GM12878 (cell line): ENCODE measurements at places on chromosomes 2 and 18. TPM values are rescaled to one million over a fixed set of nuclear protein-coding genes. Genes with fewer than 3 reads are reported as not detected.

Gene VWC2L
- total RNA-seq: not detected in 2 replicates

DNA sequence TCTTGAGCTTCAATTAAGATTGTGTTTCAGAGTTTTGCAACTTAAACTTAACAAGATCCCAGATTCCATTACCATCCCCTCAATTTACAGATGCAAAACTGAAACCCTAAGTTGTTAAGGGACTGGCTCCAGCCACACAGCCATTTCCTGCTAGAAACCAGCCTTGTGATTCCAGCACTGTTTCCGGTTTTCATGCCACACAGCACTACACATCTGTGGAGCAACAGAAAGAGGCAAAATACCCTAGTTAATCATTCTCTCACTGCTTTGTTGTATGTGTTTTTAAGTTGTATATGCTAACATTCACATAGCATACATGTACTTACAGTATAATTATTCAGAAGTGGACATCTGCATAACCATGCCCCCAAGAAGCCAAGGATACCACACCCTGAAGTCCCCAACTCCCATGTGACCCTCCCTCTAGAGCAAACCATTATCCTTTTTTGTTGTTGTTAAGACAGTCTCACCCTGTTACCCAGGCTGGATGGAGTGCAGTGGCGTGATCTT lies 87.4 kb downstream of the MYO5B start:
- DNase-seq: no peak

- DNase-seq: no peak
These were observed 256.3 kb upstream of the LINC00305 start for GRCh38 chr18:64405161-64405560.

- DNase-seq: no peak
These were observed at the start of gene ST6GAL2 for GRCh38 chr2:106885971-106886915. Gene ST6GAL2 (minus strand): TSS chr2:106886167. CDS start chr2:106843977, 42,190 bp downstream.

Gene COL6A3
- total RNA-seq: 0.43 and 0.51 TPM in 2 replicates

DNA sequence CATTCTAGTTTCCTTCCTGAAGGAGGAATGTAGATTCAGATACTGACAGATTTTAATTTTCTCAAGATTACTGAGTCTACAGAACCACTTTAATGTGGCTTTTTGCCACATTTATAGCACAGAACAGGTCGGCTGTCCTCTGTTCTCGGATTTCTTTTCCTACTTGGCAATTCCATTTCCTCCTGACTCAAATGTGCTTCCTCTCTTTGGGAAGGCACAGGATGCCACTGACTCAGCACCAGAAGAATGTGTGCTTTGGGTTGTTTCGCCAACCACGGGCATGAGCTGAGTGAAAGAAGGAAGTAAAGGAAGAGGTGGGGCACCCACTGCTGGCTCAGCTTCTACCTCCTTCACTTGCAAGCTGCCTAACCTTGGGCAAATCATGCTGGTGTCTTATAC lies 970.6 kb upstream of the ACVR2A start:
- DNase-seq: no peak

Gene TMEM37
- total RNA-seq: 0.16 and 0.44 TPM in 2 replicates

DNA sequence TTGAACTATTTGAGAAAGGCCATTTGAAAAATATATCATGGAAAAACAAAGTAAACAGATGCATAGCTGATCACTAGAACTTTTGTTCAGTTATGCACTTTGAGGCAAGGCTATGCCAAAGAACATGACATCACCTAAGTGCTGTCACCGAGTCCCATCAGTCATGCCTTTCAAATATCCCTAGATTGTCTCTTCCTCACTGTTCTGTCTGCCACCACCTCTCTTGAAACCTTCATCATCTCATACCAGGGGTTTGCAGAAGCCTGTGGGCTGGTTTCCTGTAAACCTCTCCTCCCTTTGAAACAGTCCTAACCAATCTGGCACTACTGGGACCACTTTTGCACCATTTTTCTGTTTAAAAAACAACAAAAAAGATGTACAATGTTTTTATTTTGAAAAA lies 12.3 kb upstream of the RAPH1 start:
- DNase-seq: no peak

DNA sequence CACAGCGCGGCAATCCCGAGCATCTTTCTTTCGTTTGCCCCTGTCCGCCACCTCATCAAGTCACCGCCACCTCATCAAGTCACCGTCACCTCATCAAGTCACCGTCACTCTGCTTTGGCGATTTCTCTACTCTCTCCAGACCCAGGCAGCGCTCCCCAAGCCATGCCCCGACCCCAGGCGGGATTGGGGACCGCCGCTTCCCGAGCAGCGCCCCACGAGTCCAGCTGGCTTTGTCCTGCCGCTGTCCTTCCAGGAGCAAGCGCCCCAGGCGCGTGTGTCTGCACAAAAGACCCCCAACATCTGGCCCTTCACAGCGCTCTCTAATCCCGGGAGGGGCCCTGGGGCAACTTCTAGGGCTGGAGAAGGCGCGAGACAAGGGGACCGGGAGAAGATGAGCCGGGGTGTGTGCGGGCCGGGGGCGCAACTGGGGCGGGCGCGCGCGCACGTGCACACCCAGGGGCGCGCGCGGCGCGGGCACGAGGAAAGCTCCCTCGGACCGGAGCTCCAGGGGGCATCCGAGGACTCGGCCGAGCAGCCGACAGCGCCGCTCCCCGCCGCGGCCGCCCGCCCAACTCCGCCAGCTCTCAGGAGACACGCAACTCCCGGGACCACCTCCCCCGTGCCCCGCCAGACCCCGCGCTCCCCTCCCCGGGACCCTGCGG lies 633 bp upstream of the RNF152 start:
- no peak for DNase-seq

DNA sequence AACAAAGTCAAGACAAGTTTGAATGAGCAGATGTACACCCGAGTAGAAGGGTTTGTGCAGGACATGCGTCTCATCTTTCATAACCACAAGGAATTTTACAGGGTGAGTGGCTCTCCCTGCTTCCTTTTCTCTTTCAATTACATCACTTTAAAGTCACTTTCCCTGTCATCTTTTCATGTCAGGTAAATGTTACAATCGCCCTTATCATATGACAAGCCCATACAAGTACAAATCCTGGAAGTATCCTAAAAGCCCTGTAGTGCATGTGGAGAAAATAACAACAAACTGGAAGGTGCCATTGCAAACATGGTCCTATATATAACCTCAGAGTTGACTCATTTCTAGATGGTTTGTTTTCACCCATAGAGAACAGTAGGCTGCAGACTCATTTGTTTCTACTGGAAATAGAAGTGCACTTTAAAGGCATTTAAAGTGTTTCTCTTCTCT lies 126.0 kb downstream of the SP100 start:
- DNase-seq: peak; percentile 54

DNA sequence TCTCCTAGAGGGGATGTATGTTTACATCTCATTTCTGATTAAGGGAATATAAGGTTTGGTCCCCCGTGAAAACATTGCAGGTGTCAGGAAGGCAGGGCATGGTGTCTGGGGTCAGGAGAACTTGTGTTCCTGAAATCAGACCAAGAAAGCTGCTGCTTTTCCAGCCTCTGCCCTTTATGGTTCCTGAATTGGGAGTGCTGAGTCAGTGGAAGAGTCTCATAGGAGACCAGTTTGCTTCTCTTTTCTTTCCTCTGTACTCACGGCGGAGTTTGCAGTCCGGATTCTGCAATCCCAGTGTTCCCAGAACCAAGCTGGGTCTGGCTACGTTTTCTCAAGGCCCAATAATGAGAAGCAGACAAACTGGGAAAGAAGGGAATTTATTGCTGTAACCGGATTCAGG lies 5.1 kb upstream of the MARCO start:
- no peak for DNase-seq

Gene C1QL2
- total RNA-seq: not detected in 2 replicates

DNA sequence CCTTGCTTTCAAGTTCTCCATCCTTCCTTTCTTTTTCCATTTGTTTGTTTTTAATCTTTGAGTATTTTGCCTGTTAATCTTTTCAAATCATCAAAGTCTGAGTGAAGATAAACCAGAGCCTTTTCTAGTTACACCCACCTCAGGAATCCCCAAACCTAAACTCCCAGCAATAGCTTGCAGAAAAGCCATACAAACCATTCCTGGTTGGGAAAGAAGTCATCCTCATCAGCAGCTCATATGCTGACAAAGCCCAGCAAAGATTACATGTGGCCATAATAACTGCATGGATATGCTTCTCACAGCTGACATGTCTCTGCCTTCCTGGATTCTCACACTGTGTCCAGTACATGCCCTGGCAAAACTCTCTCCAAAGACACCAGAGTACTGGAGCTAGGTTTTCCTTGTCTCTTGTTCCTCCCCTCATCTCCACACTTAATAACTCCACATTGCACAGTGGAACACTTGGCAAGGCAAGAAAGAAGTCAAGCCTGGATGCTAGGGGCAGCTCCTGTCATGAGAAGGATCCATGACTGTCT lies 126.4 kb upstream of the TLK1 start:
- DNase-seq: no peak

DNA sequence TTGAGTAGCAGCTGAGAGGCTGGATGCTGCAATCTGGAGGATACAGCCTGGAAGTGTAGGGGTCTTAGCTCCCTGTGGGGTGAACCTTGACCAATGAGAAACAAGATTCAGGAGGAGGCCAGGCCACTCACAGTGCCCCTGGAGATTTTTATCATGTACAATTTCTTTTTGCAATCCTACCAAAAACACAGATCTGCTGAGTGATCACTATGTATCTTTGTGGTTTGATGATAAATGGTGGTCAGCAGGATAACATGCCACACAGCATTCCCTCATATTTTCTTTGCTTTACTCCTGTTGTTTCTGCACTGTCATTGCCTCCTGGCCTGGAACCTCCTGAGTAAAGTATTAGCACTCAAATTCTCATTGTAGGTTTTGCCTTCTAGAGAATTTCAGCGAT lies 357.9 kb downstream of the THSD7B start:
- no peak for DNase-seq

Gene MC2R
- total RNA-seq: 0.15 TPM in 1 of 2 replicates, not detected in the other

DNA sequence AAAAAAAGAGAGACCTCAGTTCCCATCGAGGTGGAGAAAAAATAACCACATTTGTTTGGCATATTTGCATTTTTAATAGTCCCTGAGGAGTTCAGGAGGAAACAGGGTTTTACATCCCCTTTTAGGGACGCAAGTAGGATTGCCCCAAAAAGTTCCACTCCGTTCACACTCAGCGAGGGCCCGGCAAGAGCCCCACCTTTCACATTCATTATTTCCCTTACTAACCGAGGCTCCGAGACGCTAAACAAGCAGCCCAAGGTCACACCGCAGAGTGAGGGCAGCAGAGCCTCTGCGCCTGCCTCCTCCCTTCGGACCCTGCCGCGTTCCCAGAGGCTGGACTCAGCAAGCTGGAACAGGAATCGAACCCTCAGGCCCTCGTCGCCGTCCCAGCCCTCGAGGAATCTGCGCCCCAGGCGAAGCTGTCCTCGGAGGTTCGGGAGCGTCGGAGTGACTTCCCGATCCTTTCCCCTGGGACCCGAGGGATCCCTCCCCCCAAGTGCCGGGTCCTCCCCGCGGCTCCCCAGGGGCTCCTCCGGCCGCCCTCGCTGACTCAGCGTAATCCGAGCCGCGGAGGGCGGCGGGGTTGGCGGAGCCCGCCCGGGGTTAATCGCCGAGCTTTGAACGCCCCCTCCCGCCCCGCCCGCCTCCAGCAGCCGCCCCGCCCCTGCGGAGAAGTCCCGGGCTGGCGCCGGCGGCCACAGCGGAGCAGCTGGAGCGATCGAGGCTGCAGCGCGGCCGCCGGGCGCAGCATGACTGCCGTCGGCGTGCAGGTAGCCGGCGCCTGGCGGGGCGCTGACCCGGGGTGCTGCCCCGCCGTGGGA lies at the start of gene TMEM37:
TSS of gene TMEM37 (plus strand) at position 700 of the 821 bp plus-strand sequence. CDS start at position 750, 50 bp downstream.
- DNase-seq: peak; percentile 90

Gene ASB18
- not detected in 2 replicates for total RNA-seq

Gene FAM124B
- total RNA-seq: not detected in 2 replicates

- no peak for DNase-seq
These were observed 210.5 kb downstream of the BCL2 start for GRCh38 chr18:63109022-63109421.

- DNase-seq: no peak
These were observed 15.5 kb downstream of the FAM178B start for GRCh38 chr2:96970910-96971309.

DNA sequence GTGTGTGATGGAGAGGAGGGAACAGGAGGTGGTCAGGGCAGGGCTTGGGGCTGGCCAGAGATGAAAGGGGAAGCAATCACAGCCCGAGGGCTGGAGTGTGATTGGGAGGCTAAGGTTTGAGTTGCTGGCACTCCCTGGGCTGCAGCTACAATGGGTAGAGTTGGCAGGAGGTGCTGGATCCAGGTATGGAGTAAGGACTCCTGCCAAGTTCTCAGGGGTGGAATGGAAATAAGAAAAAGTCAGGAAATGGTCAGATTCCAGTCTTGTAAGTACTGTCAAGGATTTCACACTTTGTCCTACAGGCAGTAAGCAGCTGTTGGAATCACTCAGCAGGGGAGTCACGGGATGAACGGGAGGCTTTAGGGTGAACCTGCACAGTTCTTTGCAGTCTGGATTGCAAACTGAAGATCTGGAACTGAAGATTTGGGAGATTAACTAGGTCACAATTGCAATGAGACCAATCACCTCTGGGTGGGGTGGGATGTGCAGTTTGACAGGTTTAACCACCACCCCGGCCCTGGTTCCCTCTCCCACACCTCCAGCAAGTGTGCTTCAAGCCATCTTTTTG lies 10.9 kb upstream of the INPP5D start:
- no peak for DNase-seq

Gene SRD5A2
- not detected in 2 replicates for total RNA-seq

Gene PLGLB1
- 1.2 and 2.2 TPM in 2 replicates for total RNA-seq

GRCh38 chr2:176536439-176537133 lies 267.3 kb downstream of the MTX2 start:
- no peak for DNase-seq

DNA sequence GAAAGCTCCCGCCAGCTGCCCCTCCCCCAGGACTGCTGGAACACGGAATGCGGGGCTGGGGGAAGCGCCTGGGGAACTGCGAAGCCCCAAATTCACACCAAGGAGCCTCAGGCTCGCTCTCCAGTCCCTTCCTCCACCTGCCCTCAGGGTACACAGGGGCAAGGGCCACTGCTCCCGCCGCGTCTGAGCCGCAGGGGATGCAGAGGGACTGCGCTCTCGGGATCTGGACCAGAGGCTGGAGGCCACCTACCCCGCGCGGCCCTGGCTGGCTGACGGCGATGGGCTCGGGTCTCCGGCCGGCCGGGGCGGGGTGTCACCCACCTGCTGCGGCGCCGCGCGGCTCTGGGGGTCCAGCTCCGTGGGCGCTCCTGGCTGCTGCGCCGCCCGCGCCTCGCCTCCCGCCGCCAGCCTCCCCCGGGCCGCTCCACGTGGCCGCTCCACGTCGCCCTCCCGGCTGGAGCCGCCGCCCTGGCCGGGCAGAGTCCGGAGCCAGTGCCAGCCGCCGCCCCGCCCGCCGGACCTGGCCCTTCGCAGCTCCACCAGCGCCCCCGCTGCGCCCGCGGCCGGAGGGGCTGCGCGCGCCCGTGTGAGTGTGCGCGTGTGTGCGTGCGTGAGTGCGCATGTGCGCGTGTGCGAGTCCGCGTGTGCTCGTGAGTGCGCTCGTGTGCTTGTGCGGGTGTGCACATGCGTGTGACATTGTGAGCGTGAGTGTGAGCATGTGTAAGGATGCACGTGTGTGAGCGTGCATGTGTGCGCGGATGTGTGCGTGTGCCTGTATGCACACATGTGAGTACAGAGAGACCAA lies at the start of gene CGREF1:
TSS of gene CGREF1 (minus strand) at position 604 of the 805 bp plus-strand sequence. CDS start 14,762 bp downstream, outside the sequence.
- no peak for DNase-seq
